Activated CD4-positive, alpha-beta T cell treated with anti-CD3 and anti-CD28 coated beads, Interleukin-2, amount 50 U/mL, for 1 hour (primary cell): ENCODE measurements at places on chromosomes 6 and 20.

DNA sequence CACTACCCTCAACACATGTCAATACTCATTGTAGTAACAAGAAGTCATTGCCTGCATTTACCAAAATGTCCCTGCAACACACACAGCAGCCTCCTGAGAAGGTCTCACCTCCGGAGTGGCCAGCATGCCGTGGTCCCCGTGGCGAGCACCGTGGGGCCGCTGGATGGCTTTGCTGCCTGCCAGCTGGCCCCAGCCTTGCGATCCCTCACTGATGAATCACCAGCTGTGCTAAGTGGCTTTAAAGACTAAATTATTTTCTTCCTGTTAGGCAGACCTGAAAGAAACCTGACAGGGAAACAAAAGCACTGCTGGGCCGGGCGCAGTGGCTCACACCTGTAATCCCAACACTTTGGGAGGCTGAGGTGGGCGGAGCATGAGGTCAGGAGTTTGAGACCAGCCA lies 306.7 kb downstream of the CDH4 start:
- no peak for DNase-seq

DNA sequence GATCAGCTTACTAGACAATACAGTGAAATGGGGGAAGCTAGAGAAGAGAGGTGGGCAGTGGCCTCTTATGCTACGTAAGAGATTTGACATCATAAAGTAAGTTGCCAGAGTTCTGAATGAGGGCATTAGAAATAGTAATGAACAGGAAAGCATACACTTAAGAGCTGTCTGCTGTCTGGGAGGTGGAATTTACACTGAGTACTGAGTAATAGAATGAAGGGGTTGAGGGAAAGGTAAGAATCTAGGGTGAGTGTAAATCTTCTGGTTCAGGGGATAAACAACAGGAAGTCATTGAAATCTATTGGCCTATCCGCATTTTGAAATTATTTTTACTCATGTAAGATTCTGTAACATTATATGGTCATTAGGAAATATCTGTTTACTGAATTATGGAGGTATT lies 35.8 kb downstream of the HLA-DMB start:
- DNase-seq: no peak

DNA sequence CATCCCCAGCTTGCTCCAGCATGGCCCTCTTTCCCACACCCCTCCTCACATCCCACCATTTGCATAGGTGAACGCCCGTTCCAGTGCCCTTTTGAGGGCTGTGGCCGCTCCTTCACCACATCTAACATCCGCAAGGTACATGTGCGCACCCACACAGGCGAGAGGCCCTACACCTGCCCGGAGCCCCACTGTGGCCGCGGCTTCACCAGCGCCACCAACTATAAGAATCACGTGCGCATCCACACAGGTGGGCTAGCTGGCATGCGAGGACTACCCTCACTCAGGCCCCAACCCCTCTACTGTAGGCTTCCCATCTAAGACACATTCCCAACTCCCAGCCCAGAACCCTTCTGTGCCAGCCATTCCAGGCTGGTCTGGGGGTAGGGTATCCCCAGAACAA lies 6.1 kb upstream of the DEF6 start:
- DNase-seq: no peak

GRCh38 chr6:157265635-157266034 lies 57.7 kb downstream of the TMEM242 start:
- DNase-seq: no peak

DNA sequence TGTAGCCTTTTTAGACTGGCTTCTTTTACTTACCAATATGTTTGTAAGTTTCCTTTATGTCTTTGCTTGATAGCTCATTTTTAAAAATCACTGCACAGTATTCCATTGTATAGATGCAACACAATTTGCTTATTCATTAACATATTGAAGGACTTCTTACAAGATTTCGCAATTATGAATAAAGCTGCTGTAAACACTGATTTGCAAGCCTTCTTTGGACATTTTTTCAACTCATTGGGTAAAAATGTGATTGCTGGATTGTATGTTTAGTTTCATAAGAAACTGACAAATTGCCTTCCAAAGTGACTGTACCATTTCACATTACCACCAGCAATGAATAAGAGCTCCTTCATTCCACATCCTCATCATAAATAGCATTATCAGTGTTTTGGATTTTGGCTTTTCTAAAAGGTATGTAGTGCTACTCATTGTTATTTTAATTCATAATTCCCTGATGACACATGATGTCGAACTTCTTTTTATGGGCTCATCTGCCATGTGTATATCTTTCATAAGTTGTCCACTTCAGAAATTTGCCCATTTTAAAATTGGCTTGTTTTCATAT lies 80.7 kb downstream of the TFAP2B start:
- no peak for DNase-seq

DNA sequence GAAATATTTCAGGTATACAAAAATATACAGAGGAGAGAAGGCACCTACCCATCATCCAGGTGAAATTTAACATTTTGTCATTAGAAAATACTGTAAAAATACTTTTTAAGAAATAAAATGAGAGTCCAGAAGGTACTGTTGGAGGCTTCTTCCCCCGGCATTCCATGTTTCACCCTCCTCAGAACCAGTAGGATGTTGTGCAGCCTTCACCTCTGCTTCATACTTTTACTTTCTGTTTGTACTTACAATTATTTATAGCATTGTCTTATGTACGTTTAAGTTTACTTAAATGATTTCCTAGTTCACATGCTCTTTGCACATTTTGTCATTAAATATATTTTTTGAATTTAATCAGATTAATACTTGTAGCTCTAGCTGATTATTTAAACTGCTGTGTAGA lies 30.9 kb downstream of the TMEM200A start:
- DNase-seq: no peak

GRCh38 chr20:21677781-21678180 lies 27.7 kb upstream of the PAX1 start:
- no peak for DNase-seq

GRCh38 chr6:20096536-20096935 lies 115.7 kb downstream of the MBOAT1 start:
- no peak for DNase-seq

- DNase-seq: no peak
Observed at GRCh38 chr6:82419132-82419581, 55.5 kb downstream of the TPBG start.

DNA sequence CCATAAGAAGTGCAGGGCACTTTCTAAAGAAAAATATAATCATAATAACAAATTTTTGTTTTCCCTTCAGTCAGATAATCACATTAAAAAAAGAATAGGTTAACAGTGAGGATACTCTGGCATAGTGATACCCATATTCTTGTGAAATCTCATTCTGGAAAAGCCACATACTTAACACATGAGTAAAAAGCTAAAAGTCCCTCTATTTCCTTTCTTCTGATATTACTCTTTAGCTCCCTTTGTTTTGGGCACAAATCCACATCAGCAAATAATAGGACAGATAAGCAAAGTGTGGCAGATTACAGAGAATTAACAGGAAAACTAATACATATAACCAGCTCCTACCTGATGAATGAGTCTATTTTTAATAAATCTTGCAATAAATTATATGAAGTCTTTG lies 15.8 kb downstream of the SHPRH start:
- no peak for DNase-seq

GRCh38 chr20:5153152-5153467 lies 26.3 kb downstream of the CDS2 start:
- DNase-seq: no peak

- no peak for DNase-seq
Observed at GRCh38 chr6:43267619-43268354, 24.5 kb downstream of the TTBK1 start.

- no peak for DNase-seq
Observed at GRCh38 chr20:3420211-3420707, 12.8 kb upstream of the DNAAF9 start.

- no peak for DNase-seq
Observed at GRCh38 chr20:44841955-44842354, 31.6 kb upstream of the RIMS4 start.

DNA sequence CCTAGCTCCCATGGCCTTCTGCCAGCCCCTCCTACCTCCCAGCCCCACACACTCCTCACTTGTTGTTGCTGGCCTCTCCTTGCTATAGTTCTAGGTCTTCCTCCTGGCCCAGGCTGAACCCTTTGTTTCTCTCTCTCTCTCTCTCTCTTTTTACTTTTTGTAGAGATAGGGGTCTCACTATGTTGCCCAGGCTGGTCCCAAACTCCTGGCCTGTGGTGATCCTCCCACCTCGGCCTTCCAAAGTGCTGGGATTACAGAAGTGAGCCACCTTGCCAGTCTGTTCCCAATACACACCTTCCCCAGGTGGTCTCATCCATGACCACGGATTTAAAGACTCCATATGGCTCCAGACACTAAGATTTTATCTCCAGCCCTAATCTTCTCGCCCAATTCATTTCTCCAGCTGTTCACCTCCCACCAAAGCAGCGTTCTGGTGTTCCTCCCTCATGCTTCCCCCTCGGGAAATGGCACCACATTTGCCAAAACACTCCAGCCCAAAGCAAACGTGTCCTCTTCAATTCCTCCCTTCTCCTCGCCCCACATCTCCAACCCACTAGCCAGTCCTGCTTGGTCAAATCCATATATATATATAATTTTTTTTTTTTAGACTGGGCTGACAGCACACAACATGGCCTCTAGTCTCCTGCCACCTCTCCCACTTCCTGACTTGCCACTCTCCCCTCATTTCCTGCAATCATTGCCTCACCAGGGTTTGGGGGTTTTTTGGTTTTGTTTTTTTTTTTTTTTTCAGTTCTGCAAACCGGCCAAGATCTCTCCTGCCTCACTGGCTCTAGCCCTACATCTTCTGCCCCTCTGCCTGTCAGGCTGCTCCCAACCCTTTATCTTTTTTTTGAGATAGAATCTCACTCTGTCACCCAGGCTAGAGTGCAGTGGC lies 104.4 kb downstream of the NCR2 start:
- DNase-seq: no peak

- no peak for DNase-seq
Observed at GRCh38 chr6:134073161-134073560, 20.7 kb upstream of the SLC2A12 start.

DNA sequence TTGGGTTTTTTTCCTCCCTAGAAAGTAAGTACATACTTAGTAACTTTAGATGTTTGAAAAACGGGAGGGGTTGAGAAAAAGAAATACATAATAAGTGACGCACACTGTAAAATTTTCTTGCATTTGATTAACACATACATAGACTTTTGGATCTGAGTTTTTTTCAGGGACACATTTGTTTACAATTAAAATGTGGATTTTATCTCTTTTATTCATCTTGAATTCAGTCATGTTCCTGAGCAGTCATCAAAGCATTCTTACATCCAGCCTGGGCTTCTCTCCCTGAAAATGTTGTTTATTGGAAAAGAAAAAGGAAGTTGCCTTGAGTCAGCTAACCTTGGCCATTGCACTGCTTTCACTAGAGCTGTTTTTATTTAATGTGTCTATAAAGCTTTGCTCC lies 8.7 kb upstream of the RPP40 start:
- DNase-seq: no peak

- no peak for DNase-seq
Observed at GRCh38 chr6:29483186-29483585, 4.6 kb downstream of the MAS1L start.

DNA sequence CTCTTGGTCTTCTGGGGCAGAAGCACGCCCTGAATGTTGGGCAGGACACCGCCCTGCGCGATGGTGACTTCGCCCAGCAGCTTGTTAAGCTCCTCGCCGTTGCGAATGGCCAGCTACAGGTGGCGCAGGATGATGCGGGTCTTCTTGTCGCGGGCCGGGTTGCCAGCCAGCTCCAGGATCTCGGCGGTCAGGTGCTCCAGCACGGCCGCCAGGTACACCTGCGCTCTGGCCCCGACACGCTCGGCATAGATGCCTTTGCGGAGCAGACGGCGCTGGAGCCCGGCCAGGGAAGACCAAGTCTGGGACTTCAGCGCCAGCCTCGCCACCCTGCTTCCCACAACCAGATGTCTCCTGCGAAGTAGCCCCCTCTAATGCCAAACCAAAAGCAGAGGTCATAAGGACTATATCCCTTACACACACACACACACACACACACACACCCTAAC lies 8.0 kb upstream of the SLC17A3 start:
- DNase-seq: peak; percentile 27

- no peak for DNase-seq
Observed at GRCh38 chr20:49661560-49662329, 51.9 kb downstream of the B4GALT5 start.

GRCh38 chr20:7159903-7160302 lies 392.4 kb downstream of the BMP2 start:
- DNase-seq: no peak

DNA sequence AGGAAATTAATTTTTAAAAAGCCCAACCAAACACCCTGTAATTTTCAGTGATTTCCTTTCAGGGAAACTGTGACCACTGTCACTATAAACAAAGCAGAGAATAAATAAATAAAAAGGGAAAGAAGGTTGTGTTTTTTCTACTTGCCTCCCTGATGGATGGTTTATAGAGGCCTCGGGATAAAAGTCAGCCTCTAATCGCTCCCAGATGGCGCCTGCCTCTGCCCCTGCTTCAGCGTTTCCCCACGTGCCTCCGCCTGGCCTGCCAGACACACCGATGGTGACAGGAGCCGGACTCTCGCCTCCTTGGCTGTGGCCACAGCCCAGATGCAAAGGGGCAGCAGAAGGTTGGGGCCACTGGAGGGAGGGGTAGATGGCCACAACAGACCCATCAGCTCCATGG lies 327.7 kb downstream of the CDC5L start:
- DNase-seq: no peak

DNA sequence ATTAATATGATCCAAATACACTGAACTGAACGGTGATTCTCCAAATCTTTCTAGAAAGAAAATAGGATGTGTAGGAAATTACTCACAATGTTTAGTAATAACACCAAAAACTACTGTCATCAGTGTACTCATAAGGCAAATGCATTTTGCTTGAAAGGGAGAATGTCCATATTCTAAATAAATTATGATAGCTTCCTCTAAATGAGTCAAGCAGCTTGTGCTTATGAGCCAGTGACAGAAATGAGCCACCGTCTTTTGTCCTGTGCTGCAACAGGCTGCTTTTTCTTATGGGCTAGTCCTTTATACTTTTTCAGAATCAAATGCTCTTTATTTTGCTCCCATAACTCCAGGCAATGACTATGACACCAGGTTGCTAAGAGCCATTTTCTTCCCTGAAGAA lies 4.5 kb upstream of the ZNF451 start:
- DNase-seq: no peak

GRCh38 chr6:151434369-151434768 lies 17.6 kb downstream of the RMND1 start:
- DNase-seq: no peak

GRCh38 chr6:46263707-46264086 lies 92.9 kb upstream of the ENPP5 start:
- DNase-seq: no peak

DNA sequence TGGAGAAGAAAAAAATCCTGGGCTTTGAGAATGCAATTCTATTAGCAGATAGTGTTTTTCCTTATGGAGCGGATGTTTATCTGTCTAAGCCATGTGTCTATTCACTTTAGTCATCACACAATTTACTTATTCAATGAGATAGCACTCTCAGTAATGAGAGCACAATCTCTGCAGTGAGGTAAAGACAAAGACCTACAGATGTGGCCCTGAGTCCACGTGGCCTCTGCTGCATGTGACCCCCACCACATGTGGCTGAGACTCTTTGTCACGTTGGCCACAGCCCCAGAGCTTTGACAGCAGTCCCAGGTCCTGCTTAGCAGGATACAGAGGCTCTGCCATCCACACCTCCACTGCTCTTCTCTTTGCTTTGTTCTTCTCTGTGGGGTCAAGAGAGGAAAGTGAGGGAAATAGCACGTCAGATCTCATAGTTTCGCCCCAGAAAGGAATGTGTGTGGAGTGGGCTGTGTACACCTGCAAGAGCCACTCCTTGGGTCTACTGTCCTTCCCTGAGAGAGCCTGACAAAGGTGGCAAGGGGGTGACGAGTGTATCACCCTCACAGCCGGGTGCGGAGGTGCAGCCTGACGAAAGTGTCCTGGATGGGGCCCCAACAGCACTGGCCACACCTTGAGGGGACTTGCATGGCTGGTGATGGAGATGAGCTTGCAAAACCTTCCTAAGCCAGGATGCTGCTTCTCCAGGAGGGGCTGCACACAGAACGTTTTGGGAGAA lies 40.7 kb downstream of the ZNF831 start:
- no peak for DNase-seq
